ENCODE measurements at places on chromosomes 7 and 10.

DNA sequence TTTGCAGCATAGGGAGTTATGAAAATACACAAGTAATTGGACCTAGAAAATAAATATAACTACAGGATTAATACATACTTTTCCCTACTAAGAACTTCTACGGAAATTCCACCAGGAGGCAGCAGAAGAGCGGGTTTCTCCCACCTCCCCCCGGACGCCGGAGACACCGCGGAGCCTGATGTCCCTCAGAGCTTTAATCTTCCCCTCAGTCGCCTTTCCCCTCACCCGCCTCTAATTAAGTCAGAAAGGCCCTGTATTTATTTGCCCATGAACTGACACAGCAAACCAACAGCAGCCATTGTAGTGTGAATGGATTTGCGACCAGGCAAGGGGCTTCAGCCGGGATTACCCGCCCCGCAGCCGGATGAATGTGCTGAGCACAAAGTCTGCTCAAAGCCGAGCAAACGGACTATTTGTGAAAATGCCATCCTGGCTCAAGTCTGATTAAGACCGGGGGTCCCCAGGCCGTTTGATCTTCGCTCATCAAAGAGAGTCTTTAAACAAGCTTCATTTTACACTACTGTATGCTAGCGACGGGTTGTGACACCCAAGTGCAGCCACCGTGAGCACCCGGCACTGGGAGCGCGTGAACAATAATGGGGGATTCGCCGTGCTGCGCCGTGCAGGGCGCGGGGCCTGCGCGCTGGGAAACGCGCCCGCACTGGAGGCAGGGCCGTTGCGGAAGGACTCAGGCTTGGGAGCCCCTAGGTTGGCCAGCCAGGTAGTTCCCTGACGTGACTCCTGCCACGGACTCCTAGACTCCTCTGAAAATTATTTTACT lies 5.6 kb upstream of the DKK1 start:
- DNase-seq = no peak

DNA sequence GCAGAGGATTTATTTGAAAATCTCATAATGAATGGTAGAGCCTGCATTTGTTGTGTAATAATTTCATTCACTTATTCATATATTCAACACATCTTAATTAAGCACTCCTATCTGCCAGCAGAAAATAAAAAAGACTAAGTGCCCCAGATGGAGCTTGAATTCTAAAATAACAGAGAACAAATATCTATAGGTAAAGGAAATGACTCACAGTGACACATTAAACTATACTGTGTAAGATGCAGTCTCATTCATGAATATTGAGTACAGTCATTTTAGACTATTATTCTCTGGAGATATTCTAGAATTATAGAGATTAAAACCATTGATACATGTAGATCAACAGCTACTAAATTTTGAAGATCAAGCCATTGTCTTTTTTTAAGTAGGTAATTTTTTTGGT lies 72.1 kb downstream of the PTPRZ1 start:
- no peak for DNase-seq

DNA sequence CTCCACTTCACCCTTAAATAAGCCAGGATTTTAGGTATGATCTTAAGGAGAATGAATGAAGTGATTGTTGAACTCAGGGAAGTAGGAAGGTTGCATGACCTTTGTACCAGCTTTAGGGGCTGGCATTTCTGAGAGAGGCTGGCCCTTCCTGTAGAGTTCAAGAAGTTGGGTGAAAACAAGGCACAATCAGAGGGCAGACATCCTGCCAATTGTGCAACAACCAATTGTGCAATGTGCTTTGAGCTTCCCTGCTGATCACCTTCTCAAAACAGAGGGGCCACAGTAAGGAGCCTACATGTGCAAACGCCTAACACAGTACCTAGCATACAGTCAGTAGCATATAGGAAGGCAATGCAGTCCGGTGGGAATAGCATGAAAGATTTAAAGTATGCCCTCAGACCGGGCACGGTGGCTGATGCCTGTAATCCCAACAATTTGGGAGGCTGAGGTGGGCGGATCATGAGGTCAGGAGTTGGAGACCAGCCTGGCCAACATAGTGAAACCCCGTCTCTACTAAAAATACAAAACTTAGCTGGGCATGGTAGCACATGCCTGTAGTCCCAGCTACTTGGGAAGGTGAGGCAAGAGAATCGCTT lies 5.4 kb downstream of the CPVL start:
- no peak for DNase-seq

DNA sequence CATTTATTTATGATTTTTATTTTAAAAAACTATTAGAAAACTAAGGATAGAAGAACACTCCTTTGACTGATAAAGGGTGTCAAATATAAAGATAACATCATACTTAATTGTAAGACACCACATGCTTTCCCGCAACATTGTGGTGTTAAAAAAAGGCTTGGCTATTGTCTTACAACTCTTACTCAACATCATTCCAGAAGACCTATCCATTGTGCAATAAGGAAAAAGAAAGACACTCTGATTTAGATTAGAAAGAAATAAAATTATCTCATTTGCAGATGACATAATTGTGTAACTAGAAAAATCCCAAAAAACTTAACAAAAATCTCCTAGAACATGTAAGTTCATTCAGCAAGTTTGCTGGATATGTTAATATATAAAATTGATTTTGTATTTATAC lies 296.7 kb upstream of the GNAI1 start:
- no peak for DNase-seq

GRCh38 chr10:98055841-98056516 lies 25.6 kb upstream of the CRTAC1 start:
- no peak for DNase-seq

DNA sequence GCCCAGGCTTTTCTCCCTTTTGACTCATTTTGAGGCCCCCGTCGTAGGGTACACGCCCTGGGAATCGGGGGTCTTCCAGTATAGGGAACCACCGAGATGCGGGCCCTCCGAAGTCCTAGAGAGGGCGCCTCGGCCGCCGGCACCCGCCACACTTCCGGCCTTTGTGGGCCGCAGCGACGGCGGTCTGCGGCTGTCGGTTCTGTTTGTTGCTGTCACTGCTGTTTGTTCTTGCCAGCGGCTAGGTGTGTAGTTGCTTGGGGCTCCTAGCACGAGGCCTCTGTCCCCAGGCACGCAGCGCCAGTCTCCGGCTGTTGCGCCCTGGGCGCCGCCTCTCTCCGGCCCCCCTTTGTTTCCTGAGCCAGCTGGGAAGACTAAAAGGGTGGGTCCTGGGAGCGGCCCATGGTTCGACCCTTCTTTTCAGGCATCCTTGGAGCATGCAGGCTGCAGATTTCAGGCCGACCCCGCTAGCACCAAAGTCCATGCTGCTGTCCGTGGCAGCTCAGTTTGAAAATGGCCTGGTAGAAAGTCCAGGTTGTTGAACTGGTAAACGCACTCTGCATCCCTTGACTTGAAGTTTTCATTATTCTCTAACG lies 17.8 kb upstream of the ZKSCAN1 start:
- peak; percentile 7 for DNase-seq

DNA sequence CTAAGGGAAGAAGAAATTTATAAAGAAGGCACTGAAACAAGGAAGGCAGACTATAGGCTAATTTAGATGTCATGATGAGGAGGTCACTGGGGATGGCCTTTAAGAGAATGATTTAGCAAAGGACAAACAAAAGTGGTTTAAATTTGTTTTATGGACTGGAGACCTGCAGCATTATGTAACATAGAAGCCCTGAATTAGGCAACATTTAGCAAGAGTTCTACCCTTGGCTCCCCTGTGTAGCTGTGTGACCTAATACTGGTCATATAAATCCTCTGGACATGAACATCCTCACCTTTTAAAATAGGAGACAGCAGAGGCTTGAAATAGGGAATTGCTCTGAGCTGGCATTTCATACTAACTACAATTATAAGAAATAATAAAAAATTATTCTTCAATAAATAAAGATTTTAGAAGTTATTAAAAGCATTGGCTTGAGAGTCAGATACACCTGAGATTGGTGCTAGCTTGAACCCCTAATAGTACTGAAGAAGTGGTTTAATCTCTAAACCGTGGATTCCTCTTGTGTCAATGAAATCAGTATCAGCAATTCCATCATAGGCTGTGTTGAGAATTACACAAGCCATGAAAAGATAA lies 48.9 kb downstream of the RNLS start:
- no peak for DNase-seq

- DNase-seq = no peak
Measured at GRCh38 chr7:45092100-45092930, 3.5 kb upstream of the NACAD start.
